ENCODE measurements at places on chromosomes 7 and 10.

DNA sequence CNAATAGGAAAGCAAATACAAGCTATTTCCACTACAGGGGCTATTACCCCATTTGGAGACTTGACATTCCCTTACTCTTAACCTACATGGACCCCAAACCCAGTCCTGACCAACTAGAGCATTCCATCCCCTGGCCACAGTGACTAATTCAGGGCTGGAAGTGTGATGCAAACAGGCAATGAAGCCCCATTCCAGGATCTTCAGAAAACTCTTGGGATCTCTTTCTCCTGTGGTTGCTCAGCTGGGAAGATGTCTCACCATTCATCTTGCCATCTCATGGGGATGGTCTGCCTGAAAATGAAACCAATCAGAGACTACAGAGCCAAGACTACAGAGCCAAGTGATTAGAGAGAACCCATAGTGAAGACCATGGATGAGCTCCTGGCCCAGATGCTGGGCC lies 206.2 kb downstream of the ZNF365 start:
- DNase-seq: no peak

GRCh38 chr7:36951257-36951697 lies 227.0 kb upstream of the AOAH start:
- DNase-seq: no peak

DNA sequence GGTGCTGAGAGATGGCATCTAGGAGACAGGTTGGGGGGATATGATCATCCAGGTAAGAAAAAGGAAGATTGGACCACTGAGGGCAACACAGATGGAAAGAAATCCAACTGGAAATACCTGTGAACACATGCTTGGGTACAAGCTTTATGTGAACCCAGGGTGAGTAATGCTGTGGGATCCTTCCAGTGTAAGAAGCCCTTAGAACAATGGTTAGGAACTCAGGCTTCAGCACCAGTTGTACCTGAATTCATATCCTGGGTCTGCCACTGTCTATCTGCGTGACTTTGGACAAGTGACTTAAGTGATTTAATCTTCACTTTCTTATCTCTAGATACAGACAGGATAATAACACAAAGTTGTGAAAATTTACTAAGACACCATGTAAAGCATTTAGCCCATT lies 131.0 kb downstream of the ST7 start:
- no peak for DNase-seq

GRCh38 chr10:112715581-112715980 lies 234.5 kb upstream of the TCF7L2 start:
- DNase-seq: no peak

- no peak for DNase-seq
These were observed 116.9 kb upstream of the PCGF5 start for GRCh38 chr10:91103384-91104192.

GRCh38 chr10:106625751-106626150 lies 538.8 kb downstream of the SORCS1 start:
- no peak for DNase-seq

DNA sequence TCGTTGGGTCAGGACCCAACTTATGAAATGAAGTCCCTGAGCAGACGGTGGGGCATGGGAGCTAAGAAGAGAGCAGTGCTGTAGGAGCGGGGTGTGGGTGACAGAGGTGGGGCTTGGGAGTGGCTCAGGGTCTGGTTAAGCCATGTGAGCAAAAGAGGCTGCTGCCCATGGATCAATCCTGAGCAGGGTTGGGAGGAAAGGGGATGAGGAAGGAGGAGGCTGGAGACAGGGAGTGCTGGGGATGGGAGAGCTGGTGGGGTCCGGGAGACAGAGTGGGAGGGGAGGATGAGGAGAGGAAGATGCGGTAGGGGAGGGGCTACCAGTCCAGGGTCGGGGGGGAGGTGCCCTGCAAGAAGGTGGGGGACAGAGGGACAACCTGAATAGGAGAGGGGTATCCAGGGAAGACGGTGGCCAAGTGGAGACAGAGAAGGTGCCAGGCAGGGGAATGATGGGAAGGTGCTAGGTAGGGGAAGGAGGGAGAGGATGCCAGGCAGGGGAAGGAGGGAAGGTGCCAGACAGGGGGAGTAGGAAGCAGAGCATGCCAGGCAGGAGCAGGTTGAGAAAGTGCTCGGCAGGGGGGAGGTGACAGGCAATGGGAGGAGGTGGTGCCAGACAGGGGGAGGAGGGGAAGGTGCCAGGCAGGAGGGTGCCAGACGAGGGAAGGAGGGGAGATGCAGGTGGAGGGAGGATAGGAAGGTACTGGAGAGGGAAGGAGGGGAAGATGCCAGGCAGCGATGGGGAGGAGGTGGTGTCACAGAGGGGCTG lies 27.5 kb upstream of the SMARCD3 start:
- no peak for DNase-seq

GRCh38 chr10:77072361-77072835 lies 565.2 kb downstream of the KCNMA1 start:
- no peak for DNase-seq

DNA sequence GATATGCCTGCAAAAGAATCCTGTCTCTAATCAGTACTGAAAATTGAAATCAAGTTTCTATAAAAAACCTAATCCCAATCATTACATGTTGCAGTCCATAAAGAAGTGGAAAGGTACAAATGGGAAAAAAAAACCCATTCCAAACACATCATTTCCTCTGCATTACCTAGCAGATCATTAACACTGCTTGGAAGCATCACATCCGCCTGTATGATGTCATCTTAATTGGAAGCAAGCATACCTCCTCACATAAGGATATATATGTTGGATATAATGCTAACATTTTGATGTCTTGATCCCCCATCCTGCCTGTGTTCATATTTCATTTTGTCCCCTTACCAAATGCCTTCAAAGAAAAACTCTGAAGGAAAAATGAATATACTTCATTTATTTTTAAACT lies 241.3 kb upstream of the AOAH start:
- no peak for DNase-seq

DNA sequence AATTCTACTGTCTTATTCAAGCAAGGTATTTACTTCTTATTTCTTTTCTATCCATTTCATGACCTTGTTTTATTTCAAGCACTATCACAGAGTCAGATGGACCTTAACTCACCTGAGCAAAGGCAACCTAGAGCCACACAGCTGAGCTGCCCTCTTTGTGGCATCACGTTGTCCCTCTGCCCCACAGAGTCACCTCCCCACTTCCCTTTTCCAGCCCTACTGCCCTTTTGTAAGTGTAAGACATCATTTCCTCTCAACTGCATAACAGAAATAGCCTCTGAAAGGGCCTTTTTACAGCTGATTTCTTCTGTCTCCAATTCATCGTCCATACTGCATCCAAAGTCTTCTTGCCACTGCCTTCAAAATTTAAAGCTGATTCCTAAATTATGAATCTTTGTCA lies 946.0 kb downstream of the NRG3 start:
- no peak for DNase-seq

GRCh38 chr7:960269-960871 lies 5.9 kb upstream of the ADAP1 start:
- DNase-seq: no peak

DNA sequence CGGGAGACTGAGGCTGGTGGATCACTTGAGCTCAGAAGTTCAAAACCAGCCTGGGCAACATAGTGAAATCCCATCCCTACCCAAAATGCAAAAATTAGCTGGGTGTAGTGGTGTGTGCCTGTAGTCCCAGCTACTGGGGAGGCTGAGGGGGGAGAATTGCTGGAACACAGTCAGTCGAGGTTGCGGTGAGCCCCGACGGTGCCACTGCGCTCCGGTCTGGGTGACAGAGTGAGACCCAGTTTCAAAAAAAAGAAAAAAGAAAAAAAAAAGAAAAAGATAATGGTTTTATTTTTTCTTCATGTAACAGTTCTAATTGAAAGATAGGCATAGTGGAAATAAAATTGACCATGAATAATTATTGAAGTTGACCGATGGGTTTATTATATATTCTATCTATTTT lies 99.9 kb downstream of the SUGCT start:
- DNase-seq: no peak

DNA sequence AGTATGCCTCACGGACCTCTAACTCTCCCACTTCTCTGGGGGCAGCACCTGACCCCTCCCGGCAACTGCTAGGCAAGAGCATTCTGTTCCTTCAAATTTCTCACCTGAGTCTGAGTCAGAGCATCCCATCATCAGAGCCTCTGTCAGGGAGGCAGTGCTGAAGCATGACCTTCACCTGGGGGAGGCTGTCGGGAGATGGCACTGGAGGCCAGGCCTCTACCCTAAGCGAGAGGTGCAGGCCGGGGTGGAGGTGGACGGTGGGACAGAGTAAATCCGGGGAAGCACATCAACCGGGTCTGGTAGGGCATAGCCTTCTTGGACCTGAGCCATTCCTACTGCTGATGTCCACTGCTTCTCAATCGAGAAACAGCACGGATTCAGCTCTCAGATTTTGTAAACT lies 90.4 kb downstream of the SPAG6 start:
- no peak for DNase-seq

GRCh38 chr10:96493254-96493653 lies 20.5 kb downstream of the TLL2 start:
- no peak for DNase-seq

- peak; percentile 35 for DNase-seq
These were observed 23.5 kb upstream of the GPR26 start for GRCh38 chr10:123642697-123643096.

DNA sequence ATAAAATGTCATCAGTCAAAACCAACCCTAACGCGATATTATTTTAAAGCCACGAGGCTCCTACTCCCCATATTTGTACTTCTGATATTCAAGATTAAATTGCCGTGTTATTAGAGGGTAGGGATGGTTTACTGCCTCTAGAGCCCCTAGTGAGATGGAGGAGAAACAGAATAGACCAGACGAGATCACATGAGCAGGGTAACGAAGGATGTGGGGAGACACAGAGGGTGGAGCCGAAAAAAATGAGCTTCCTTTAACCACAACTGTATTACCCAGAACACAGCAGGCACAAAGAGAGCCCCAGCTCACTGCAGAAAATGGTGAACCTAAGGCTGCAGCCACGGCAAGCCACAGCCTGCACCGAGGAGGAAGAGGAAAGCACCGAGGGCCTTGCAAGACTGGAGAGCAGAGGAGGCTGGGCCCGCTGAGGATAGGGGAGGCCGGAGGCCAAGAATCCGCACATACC lies 14.3 kb downstream of the ZC3HAV1 start:
- DNase-seq: no peak

DNA sequence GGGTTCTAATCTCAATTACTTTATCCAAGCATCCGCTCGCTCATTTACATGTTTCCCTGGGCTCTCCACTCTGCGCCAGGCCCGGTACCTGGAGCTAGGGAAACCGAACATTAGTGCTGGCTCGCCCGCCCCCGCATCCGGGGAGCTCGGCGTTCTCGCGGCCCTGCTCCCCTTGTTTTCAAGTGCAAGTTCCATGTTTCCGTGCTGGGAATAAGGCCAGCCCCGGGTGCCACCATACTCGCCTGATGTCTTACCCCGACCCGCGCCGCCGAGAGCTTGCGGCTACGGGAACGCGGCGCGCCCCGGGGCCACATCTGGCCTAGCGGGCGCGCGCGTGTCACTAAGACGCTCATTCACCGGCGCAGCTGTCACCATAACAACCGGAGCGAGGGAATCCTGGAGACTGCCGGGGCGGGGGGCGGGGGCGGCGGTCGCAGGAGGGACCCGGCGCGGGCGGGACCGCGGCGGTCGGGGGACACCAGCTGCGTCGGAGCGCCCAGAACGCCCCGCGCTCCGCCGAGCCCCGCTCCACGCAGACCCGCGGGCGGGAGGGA lies at the start of gene NEURL1:
Gene NEURL1 (plus strand): TSS at position 344 of the 554 bp plus-strand sequence. CDS start 683 bp downstream, outside the sequence.
- peak; percentile 81 for DNase-seq

GRCh38 chr10:97718659-97719142 lies 5.2 kb downstream of the MARVELD1 start:
- peak; percentile 54 for DNase-seq

GRCh38 chr7:90626013-90626412 lies 29.9 kb downstream of the CDK14 start:
- DNase-seq: no peak

DNA sequence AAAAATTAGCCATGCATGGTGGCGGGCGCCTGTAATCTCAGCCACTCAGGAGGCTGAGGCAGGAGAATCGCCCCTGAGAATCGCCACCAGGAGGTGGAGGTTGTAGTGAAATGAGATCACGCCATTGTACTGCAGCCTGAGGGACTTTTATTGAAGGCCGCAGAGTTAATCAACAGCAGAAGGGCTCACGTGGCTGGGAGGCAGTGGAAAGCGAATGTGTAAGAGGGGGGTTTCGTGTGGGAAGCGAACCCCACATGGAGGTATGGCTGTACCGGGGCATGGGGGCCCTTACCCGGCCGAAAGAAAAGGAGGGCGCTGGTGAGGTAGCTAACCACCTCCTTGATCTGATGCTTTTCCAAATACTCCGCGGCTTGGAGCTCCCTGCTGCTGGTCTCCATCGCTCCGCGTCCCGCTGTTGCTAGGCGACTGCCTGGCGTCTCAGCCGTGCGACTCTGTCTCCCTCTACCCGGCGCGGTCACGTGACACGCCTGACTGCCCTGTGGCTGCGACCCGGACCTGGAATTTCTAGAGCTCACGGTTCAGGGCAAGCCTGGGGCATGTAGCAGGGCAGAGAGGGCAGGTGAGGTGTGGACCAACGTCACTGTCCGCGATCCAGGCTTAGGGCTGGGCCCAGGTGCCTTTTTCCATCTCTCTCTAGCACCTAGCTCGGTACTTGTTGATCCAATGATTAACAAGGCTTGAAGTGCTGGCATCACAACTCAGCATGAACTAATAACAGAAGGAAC lies at the start of gene EFCAB10:
Gene EFCAB10 (minus strand): TSS at position 428 of the 746 bp plus-strand sequence. CDS start 30 bp downstream, at position 398.
- DNase-seq: peak; percentile 93

- no peak for DNase-seq
These were observed 836.1 kb upstream of the KCND2 start for GRCh38 chr7:119436882-119437281.

- peak; percentile 67 for DNase-seq
These were observed at the start of gene RELN for GRCh38 chr7:103989200-103989784. RELN (minus strand) TSS chr7:103989658; CDS start chr7:103989356, 302 bp downstream.

- no peak for DNase-seq
These were observed 27.5 kb downstream of the NOD1 start for GRCh38 chr7:30450983-30451497.

DNA sequence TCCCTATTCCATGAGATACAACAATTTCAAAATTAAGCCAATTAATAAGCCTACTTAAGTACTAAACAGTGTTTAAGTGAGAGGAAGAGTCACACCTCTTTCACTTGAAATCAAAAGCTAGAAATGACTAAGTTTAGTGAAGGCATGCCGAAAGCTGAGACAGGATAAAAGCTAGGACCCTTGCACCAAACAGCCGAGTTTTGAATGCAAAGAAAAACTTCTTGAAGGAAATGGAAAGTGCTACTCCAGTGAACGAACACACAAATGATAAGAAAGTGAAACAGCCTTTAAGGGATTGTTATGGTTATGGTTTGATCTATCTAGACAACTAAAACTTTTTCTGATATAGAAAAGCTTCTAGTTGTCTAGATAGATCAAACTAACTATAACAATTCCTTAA lies 135.4 kb upstream of the KMT2E start:
- DNase-seq: no peak

GRCh38 chr10:92530421-92530820 lies 43.5 kb downstream of the IDE start:
- DNase-seq: no peak

- DNase-seq: peak; percentile 64
These were observed 2.9 kb upstream of the RBM20 start for GRCh38 chr10:110641256-110641655.

DNA sequence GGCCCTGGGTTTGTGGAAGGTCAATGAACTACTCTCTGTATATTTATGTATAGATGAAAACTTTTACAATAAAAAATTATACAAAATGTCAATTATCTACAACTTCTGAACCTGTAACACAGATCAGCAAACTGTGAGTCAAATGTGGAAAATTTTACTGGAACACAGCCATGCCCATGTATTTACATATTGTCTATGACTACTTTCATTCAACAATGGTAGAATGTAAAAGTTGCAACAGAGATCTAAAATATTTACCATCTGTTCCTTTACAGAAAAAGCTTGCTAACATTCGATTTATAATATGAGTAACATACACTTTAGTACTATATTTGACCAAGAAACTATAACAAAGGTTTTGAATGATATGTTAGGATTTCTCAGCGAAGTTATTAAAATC lies 481.6 kb downstream of the PARD3 start:
- no peak for DNase-seq

Measured in iPS-NIHi11 (cell line).